Activated T-helper 2 cell treated with anti-CD3 and anti-CD28 coated beads, Interferon-gamma antibody, Interleukin-2, Interleukin-4, amounts not matched to agents 10 μg/mL and 5 μg/mL and 100 μg/mL, durations not matched to agents 14 hours and 24 hours and 36 hours (primary cell): ENCODE measurements at places on chromosomes 16 and 17. TPM values are rescaled to one million over a fixed set of nuclear protein-coding genes. Genes with fewer than 3 reads are reported as not detected.

Gene C17orf107
- 0.76 and 1.3 TPM in 2 replicates for total RNA-seq

Gene KRT28
- not detected in 2 replicates for total RNA-seq

Gene CDC27
- total RNA-seq, result 102 and 109 TPM in 2 replicates

Gene SNAI3
- total RNA-seq, result 2.0 and 2.3 TPM in 2 replicates

Gene RGS9
- 16.1 and 16.3 TPM in 2 replicates for total RNA-seq

Gene ZP2
- not detected in 2 replicates for total RNA-seq

Gene KRT24
- not detected in 2 replicates for total RNA-seq

Gene TEX14
- total RNA-seq, result 0.09 and 0.18 TPM in 2 replicates

Gene C17orf100
- 1.5 and 2.0 TPM in 2 replicates for total RNA-seq

Gene HOXB4
- total RNA-seq, result 3.0 and 3.3 TPM in 2 replicates

GRCh38 chr16:80802138-80802537 is 2.3 kb downstream of the CDYL2 start:
- DNase-seq, result no peak

DNA sequence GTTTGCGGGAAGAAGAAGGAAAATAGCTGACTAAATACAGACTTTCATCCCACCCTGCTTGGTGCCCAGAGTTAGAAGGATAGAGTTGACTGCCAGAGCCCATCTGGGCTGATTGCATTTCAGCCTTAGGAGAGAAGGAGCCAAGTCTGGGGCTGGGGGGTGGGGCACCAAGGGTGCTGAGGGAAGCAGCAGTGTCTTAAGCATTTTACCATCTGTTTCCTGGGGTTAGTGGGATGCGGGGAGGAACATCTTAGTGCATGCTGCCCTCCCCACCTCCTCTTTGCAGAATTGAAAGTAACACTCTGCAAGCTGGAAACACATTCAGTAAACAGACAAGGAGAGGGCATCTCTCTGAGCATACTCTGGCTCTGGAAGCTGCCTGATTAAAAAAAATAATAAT is 1.5 kb upstream of the ARL5C start:
- DNase-seq, result no peak

- no peak for DNase-seq
Measured at GRCh38 chr16:11669380-11670146, 1.3 kb downstream of the SNN start.

DNA sequence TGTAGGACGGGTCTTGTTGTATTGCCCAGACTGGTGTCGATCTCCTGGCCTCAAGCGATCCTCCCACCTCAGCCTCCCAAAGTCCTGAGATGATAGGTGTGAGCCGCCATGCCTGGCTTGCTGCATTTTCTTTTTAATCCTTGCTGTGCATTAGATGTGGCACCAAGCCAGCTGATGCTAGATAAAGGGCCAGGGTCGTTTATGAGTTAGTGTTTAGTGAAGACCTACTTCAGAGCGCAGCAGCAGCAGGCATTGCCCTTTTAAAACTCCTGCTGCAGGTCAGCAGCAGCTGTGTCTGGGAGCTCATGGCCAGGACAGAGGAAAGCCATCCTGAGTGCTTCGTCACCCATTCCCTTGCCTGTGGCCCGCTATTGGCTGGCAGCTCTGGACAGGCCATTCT is 237.3 kb downstream of the CCDC182 start:
- DNase-seq, result no peak

GRCh38 chr17:42288803-42289610 is 709 bp downstream of the STAT5A start:
- DNase-seq, result peak; percentile 55

GRCh38 chr17:62062302-62062701 is 2.8 kb downstream of the MED13 start:
- DNase-seq, result no peak

DNA sequence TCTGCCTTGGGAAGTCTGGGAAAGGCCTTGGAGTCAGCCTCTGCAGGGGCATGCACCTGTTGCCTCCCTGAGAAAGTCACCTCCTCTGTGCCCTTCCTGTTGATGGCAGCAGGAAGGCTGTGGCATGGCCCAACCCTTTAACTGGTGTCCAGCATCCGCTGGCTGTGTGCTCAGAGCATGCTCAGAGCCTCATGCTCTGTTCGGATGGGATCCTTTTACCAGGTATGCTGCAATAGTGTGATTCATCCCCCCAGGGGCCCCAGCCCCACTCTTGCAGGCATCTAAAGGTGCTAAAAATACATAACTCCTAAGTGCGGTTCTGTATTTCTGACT is 24.9 kb downstream of the KLHL36 start:
- DNase-seq, result no peak

DNA sequence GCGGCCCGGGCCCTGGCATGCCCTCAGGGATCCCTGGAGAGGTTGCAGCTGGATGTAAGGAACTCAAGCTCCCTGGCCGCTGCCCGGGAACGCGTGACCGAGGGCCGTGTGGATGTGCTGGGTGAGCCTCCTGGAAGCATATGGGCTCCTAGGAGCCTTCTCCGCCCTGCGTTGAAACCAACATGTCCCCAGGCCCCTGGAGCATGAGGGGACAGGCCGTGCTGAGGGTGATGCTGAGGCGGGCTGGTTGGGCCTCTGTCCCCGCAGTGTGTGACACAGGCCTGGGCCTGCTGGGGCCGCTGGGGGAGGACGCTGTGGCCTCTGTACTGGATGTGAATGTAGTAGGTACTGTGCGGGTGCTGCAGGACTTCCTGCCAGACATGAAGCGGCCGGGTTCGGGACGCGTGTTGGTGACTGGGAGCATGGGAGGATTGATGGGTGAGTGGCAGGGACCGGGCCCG is 5.7 kb upstream of the HSD17B1 start:
- DNase-seq, result no peak

DNA sequence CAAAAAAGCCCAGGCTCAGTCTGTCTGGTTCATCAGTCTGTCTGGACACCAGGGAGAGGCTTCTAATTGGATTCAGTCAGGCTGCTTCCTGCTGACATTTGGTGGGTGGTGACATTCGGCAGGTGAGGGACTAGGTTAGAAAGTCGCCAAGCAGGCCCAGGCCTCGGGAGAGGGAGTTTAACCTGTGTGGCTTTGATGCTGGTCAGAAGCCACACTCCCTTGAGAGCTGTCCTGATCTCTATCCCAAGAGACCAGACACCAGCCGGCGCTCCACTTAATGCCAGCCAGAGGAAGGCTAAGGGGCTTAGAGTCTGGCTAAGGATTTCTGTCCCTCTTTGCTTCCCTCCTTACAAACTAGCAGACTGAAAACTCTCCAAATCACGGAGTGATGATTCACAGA is 135.0 kb downstream of the GSG1L start:
- DNase-seq, result no peak

DNA sequence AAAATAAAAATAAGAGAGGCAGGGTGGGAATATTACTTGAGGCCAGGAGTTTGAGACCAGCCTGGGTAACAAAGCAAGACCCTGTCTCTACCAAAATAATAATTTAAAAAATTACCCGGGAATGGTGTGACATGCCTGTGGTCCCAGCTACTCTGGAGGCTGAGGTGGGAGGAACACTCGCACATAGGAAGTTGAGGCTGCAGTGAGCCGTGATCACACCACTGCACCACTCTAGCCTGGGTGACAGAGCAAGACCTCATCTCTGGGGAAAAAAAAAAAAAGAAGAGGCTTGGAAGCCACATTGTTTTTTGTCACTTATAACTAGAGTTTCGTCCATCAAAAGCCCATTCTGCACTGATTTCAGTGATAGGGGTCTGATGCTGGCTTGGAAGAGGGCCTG is 3.3 kb upstream of the TMEM235 start:
- DNase-seq, result no peak

DNA sequence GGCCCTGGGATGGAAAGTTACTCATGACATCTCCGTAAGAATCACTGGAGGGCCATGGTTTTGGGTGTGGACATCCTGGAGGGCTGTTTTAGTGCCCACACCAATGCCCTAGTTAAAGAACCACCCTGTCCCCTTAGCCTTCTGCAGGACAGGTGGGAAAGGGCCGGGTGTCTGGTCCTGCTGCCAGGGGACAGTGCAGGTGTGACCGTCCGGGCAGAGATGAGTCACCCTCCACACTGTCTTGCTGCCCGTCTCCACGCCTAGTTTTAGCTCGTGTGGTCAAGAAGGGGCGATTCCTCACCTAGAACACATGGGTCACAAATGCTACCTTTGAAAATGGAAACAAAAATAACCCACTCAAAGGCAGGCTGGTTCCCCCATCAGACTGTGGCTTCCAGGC is 17.0 kb downstream of the CEP295NL start:
- DNase-seq, result no peak

GRCh38 chr16:48814994-48815393 is 205.0 kb upstream of the N4BP1 start:
- DNase-seq, result no peak

GRCh38 chr17:29645515-29646051 is 22.9 kb upstream of the CORO6 start:
- DNase-seq, result no peak

DNA sequence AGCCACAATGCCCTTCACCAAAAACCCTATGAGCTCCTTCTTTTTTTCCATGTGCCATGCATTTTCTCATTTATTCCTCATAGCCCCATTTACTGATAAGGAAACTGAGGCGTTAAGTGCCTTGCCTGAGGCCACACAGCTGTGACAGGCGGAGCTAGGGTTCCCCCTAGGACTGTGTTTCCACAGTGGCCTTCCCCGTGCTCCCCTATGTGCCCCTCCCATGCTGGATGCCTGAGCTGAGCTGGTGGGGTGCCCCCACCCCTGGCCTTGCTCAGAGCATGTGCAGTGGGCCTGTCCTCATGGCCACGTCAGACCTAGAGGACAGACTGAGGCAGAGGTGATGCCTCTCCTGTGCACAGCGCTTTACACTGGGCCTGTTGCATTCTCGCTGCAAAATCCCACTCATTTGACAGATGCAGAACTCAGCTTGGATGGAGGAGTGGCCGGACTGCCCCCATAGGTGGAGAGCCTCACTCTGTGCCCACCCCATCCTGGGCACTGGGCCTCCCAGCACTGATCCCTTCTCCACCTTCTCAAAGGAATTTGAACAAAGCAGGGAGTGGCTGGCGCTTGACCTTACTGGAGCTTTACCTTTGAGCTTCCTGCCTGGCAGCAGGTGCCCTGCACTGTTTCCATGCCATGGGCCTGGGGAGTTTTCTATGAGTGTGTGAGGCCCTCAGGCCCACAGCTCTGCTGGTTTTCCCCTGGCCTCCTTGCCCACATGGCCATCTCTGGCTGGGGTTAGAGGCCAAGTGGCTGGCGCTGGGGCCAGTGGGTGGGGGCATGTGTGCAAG is 2.6 kb downstream of the MAP2K3 start:
- no peak for DNase-seq

DNA sequence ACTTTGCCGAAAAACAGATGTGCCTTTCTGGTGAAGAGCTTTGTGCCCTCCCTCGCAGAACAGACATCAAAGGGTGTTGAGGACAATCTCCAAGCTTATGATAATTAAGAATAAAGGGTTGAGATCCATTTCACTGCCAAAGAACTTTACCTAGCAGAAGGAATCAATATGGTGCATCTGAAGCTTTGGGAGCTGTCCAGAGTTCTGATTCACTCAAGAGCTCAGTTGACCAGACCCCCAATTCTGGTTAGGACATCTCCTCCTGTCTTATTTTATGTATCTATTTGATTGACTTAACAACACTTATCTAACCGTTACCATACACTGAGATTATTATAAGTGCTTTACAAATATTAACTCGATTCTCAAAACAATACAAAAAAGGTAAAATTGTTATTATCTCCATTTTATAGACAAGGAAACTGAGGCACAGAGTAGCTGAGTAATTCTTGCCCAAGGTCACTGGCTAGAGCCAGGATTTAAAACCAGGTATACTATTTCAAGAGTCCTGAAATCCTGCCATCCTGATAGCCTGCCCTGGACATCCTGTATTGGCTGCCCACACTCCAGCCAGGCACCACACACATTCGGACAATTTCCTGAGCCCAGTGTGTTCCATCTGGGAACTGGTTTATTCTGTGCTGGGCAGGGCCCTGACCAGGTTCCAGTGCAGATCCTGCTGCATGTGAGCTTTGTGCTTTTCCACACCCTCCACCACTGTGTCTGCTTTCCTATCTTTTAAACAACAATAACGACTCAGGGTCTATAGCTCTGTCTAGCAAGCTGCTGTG is 29.8 kb downstream of the PITPNM3 start:
- no peak for DNase-seq

- DNase-seq, result no peak
Measured at GRCh38 chr17:80291260-80291659, 30.6 kb downstream of the RNF213 start.

GRCh38 chr17:6011206-6011605 is 59.0 kb upstream of the WSCD1 start:
- DNase-seq, result no peak

GRCh38 chr16:1678500-1679098 is 520 bp downstream of the JPT2 start:
- peak; percentile 20 for DNase-seq

DNA sequence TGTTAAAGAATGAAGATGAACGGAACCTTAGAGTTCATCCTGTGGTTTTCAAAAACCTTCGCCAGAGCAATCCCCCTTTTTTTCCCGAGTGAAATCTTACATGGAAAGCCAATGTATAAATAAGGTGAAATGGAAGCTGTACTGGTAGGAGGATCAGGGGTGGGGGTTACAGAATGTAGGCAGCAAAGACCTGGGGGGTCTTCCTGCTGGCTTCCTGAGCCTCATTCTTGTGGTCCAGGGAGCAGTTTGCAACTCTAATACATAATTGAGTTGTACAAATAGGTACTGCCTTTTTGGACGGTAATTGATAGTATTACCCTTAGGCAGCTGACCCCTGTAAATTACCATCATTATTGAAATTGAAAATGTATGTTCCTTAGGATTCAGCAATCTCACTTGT is 34.1 kb downstream of the KSR1 start:
- DNase-seq, result no peak

- DNase-seq, result no peak
Measured at GRCh38 chr16:80203821-80204220, 337.0 kb upstream of the DYNLRB2 start.

DNA sequence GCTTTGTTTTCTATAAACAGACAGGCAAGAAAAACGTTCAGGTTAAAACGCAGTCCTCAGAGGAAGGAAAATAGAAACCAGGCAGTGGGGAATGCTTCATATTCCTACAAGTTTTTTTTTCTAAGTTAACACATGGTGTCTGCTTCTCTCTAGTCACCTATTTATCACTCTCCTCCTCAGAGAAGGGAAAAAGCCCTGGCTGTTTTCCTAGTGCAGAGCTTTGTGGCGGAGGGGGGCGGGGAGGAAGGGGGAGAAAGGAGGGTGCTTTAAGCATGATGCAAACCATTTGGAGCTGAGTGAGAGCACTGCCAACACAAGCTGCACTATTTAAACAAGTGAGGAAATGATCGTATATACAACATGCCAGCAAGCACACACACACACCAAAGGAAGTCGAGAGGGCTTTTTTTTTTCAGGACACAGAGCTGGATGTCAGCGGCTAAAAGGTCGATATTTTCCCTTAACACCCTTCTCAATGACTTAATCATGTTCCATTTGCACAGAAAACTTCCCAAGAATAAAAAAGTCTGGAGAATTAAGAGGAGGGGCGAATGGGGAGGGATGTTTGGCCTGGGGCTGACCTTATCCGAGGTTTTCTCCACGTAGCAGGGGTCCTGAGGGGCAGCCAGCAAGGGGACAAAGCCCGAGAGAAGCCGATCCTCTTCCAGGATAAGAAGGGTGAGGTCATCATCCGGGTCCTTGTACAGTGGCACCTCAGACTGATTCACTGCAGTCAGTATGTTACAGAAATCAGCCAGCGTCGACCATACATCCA is 117.4 kb downstream of the HIC1 start:
- DNase-seq, result no peak
